Fibroblast of villous mesenchyme (primary cell): ENCODE measurements at places on chromosomes 1 and 21.

DNA sequence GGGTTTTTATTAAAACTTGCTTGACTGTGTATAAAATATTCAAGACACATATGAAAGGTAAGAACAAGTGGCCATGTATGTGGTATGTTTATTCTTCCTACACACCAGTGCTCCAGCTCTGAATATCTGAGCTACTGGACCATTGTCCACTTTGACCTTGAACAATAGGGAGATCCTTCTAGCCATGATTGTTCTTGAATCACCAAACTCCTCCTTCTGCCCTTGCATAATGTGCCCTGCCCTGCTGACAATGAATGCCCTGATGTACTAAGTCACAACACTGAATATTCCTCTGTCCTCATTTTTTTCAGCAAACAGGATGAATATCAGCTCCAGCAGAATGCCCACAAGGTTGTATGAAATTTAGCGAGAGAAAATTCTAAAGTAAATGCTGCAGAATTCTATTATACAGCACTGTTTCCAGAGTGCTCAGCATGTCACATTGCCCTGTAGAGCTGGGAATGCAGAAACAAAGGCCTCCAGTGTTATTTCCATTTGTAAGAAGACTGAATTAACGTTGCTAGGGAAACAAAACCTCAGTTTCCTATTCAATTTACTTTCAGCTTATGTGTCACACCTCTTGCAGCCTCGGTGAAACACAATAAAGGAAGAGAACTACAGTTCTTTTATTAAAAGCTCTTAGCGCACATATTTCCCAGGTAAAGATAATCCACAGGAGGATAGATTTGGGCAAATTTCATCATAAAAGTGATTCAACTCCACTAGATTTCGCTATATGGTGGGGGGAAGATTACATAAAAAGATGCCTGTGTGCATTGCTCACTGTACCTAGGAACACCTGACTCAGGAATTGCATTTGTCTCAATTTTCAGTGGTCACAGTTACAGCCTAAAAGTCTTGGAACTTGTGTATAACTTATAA, 187.4 kb upstream of the ATP1B1 start:
- DNase-seq, result no peak

DNA sequence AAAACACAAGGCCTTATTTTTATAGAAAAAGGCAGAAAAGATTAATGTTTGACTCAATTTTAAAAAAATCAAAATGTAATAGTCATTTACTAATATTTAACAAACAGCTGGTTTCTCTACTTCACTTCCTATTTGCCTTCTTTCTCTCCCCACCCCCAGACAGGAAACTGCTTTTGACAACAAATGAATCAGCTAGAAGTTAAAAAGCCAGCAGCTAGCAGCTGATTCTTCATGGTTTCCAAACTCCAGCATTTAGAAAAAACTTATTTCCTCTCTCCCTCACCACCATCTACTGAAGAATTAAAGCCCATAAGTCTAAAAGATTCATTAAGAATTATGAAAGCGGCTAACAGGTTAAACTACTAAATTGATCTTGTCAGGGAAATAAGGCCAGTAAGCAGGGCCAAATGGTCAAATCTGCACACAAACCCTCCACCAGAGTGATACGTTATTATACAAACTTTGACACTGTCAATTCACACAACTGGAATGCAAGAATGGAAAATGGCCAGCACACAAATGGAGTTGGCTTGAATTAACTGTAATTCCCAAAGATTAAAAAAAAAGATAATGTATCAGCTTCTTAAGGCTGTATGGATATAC, 4.0 kb downstream of the WDR26 start:
- peak; percentile 82 for DNase-seq

GRCh38 chr21:43321111-43321510, 105.8 kb downstream of the SIK1 start:
- DNase-seq, result peak; percentile 51

DNA sequence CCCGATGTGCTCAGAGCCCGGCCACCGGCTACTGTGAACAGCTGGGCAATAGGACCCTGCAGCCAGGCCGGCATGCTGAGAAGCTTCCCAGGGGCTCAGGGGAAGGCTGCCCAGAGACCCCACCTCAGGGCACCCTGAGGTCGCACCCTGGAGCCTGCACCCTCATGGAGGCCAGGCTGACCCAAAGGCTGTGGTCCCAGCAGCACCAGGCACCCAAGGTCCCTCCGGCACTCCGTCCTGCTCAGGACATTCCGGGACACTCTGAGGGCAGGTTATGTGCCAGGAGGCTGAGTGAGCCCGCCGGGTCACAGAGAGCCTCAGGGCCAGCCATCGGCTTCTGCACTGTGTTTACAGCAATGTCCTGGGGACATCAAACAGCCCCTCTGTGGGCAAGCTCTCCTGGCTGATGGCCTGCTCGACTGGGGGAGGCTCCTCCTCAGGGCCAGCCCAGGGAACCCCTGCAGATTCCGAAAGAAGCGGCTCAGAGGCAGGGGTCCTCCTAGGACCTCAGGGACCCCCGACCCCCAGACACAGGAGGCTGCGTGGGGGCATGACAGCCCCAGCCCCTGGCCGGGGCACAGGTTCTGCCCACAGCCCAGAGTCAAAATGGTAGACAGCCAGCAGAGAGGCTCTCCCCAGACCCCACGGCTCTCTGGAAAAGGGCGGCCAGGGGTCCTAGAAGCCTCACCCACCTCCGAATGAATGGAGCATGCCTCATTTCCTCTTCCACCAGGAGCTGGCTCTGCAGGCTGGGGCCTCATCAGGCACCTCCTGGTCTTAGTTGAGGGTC, 8.2 kb downstream of the SLC19A1 start:
- no peak for DNase-seq

DNA sequence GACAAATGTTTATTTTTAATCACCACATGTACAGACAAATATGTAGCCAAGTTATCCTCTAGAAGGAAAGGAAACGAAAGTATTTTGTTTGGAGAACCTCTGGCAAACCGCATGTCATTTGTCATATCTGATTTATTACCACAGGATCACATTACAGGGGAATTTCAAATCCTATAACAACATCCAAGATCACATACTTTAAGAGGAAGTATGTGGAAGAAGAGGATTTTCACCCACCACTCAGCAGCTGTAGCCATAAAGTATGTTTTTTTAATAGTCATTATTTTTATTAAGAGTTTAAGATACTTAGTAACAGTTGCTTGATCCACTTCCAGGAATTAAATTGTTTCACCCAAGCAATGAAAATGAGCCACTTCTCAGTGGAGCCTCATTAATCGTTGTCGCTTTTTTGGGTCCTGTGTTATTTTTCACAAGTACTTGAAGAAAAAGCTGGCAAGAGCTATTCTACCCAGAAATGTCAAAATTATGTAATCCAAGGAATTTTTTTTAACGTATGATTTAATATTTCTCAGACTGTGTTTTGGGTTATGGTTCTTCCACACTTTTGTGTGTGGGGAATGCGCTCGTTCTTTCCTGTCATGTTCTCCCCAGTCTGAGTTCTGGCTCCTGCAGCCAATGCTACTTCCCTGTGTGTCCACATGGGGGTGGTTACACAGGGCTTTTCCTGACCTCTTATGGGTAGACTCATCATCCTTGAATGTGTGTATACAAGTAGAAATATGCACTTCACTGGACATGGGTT, 6.9 kb downstream of the SERTAD4 start:
- DNase-seq, result peak; percentile 88

GRCh38 chr1:89354205-89354604, 9.7 kb upstream of the GBP6 start:
- DNase-seq, result no peak

GRCh38 chr1:229203991-229204632, 66.8 kb upstream of the RAB4A start:
- DNase-seq, result no peak

DNA sequence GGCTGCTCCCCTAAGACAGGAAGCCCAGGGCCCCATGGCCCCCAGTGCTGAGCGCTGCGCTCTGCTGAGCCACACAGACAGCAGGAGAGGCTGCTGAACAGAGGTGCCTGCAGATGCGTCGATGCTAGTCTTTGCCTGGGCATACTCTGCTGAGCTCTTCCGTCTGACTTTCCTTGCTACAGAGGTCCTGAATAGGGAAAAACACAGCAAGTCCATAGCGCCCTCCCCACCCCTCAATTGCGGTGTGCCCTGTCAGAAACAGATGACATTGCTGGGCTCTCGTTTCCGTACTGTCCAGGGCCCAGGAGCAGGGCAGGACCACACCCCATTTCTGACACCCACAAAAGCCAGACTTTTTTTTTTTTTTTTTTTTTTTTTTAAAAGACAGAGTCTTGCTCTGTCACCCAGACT, 252.5 kb downstream of the SDCCAG8 start:
- no peak for DNase-seq

GRCh38 chr1:109901141-109901523, 9.5 kb upstream of the CSF1 start:
- DNase-seq, result no peak

GRCh38 chr1:221994274-221994698, 252.4 kb upstream of the DUSP10 start:
- DNase-seq, result no peak

DNA sequence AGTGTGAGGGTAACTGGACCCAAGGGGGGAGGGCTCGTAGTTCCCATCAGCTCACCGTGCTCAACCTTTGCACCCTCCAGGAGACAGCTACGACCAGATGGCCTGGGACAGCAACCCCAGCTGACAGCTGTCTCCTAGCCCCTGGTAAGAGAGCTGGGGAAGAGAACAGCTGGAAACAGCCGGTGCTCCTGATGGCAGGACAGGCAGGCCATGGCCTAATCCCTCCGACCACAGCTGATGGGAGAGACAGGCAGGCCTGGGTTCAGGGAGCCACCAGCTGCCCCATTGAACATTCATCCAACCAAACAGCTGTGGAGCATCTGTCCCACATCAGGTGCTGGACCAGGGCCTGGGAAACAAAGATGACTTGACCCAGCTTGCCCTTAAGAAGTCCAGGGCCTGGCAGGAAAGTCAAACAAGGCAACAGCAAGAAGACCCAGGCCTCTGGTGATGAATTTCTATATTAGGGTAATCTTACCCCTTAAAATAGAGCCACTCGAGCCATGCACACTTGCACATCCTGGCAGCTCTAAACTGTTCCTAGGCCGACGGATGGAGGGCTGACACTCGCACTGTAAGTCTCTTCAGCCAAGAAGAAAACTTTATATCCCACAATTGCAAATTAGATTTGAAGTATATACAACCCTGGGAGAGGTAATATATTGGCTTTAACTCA, 12.2 kb downstream of the OLFML2B start:
- peak; percentile 66 for DNase-seq
